ENCODE measurements at places on chromosomes 16 and 17.

DNA sequence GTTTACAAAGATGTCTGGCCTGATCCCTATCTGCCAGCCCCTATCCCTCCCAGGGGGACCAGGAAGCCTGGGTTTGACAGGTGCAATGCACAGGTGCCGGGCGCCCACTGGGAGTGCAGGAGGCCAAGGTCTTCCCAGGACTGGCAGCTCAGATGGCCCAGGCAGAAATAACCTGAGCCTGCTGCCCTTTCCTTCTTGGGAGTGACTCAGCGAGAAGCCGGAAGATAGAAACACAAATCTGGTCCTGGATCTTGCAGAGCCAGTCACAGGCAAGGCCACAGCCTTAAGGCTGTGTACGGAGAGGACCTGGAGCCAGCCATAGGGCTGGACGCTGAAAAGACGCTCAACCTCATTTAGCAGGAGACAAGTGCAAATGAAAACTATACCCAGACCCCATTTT is 27.7 kb downstream of the GPR142 start:
- no peak for DNase-seq

DNA sequence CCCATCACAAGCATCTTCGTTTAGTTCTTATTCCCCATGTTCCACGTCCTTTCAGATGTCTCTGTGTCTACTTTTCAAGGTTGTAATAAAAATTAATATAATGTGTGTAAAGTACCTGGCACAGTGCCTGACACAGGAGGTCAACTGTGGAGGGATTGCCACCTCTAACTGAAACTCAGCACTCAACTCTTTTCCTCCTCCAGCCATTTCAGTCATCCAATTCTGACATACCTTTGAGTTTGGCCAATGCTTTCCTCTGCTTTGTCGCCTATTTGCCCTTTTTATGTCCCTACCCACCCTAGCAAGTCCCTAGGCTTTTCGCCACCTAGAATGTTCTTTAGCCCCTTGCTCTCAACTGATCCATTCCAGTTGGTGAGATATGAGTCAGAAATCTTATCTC is 1.6 kb downstream of the UBE2Z start:
- DNase-seq = no peak

DNA sequence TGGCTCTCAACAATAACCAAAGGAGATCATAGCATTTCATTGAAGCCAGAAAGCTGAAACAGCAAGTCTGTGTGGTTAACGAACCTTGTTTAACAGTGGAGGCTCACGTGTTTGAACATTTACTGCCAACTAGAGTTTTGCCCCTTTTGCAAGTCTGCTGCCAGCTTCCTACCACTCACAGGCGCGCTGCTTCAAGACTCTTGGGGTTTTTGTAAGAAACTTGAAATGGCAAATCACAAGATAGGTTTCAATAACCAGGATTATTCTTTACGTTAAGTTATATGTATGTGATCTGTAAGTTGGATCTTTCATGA is 1.2 kb downstream of the SNTB2 start:
- DNase-seq = no peak

GRCh38 chr17:47276444-47276843 is 22.8 kb downstream of the ITGB3 start:
- no peak for DNase-seq

- no peak for DNase-seq
Observed at GRCh38 chr16:11139326-11140097, 116.5 kb downstream of the SOCS1 start.

DNA sequence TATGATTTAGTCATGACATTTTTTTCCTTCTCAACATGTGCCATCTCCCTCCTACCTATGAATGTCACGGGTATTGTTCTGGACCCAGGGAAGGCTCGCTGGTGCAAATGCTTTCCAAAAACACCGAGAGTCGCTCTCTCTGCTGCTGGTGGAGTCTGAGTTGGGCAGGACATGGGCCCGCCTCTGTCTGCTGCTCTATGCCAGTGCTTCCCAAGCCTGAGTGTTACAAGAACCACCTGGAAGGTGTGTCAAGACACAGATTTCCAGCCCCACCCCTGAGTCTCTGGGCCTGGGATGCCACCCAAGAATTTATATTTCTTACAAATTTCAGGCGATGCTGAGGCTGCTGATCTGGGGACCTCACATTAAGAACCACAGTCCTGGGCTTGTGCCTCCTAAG is 9.1 kb downstream of the JPH3 start:
- DNase-seq = no peak

- DNase-seq = no peak
Observed at GRCh38 chr17:4747847-4748246, 8.1 kb upstream of the CXCL16 start.

GRCh38 chr16:52676959-52677358 is 130.0 kb upstream of the TOX3 start:
- no peak for DNase-seq

GRCh38 chr16:19167710-19168370 is at the start of gene SYT17:
TSS of gene SYT17 (plus strand) at chr16:19168240. CDS start at chr16:19168647, 407 bp downstream.
- DNase-seq = peak; percentile 51

- no peak for DNase-seq
Observed at GRCh38 chr16:75402821-75403475, 30.4 kb downstream of the CFDP1 start.

GRCh38 chr16:53999841-54000240 is 286.7 kb downstream of the IRX3 start:
- no peak for DNase-seq

DNA sequence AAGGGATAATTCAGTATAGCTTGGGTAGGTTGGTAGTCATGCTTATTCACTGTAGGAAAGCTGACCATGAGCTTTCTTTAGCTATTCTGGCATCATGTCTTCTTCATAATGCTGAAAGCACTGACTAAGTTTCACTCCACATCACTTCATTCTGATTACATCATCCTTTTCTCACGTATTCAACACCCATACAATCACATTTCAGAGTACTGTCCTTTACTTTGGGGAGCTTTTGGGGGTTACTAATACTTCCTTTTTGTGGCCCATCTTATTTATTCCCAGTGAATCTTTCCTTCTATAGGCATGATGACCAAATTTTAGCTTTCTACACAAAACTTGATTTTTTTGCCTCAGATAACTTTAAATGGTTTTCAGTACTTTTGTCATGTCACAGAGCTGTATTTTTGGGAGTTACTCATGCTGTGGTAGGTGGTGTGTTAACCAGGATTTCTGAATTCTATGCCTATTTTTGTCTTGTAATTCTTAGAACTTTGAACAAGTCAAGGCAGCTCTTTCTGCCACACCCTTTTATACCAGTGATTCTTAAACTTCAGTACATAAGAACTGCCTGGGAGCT is 23.5 kb downstream of the TADA2A start:
- DNase-seq = no peak

DNA sequence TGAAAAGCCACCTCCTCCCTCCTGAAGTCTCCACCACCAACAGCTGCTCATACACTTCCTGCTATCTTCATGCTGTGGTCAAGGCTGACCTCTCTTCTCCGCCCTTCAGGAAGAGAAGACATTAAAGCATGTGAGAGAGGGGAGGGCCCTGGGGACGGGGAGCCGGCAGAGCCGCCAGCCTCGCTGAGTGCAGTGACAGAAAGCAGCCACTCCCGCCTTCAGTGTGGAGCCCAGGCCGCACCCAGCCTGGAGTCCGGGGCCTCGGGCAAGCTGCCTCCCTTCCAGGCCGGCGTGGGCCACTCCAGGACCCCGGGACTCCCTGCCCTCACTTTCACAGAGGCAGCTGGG is 94.7 kb upstream of the TNRC6C start:
- DNase-seq = no peak

- no peak for DNase-seq
Observed at GRCh38 chr16:71493213-71493612, 4.1 kb upstream of the ZNF19 start.

DNA sequence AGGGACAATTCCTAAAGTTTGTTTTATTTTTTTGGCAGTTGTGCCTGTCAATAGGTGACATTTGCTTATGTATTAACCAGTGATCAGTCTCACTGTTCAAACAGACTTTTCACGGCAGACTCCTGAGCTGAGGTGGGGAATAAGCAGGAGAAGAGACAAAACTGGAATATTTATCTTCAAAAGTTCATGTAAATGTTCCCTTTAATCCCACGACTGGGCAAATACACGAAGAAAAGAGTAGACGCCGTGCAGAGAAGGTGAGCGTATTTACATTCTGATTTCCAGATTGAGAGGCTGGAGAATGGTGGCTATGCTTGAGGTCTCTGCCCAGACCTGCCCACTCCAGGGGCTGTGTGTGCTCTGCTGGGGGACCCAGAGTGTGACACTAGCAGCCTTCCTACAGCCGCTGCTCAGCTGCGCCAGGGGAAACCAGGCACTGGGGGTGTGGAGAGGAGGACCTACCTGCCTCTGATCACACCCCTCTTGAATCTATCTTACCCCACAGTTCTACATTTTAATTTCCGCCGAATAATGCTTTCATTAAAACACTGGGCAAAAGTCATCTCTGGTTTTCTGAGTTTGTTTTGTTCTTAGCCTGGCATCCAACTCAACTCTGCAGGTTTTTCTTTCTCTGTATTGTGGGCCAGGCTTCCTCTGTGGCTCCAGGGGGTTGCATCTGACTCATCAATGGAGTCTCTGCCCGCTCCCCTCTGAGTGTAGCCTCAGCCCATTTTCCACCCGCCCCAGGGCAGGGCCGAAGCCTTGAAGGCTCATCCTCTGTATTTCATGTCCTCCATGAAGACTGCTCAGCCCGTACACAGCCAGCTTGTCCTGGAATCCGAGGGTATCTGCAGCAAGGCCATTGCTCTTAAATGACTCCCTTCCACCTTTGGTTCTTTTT is 237.1 kb downstream of the NTN1 start:
- DNase-seq = no peak

GRCh38 chr16:21163576-21163975 is 5.1 kb downstream of the LDAF1 start:
- DNase-seq = no peak

DNA sequence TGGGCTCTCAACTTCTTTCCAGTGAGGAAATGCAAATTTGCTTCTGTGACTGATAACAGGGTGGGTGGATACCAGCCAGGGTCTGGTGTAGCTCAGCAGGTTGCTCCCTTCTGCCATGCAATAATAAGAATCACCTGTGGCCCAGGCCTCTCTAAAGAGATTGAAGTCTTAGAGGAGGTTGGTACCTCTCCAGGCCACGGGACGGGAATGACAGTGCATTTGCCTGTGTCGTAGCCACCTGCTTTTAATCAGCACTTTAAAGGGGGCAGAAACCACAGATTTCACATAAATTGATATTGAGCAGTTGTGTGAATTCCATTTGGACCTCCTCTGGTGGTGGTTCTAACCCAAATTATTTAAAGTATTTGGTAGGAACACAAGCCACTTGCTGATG is 246.9 kb downstream of the PRKCA start:
- no peak for DNase-seq
